ENCODE measurements at places on chromosomes 3 and 15.

- DNase-seq = no peak
Observed at GRCh38 chr3:159473206-159473605, 515.4 kb upstream of the IL12A start.

DNA sequence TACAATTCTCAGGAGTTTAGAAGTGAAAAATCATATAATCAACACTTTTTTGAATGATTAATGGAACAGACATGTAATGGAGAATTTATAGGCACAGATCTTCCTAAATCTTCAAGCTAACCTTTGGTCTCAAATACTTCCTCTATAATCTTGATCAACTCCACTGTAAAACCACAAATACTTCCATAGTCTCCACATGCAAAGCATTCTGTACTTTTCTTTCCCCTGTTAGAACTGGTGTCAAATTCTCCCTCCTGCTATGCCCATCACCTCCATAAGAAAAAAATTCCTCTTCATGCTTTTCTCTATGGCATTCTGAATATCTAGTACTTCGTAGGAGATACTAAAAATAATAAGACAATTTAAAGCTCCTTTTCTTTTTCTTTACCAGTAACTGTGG is 214.3 kb downstream of the ADAMTS9 start:
- no peak for DNase-seq

DNA sequence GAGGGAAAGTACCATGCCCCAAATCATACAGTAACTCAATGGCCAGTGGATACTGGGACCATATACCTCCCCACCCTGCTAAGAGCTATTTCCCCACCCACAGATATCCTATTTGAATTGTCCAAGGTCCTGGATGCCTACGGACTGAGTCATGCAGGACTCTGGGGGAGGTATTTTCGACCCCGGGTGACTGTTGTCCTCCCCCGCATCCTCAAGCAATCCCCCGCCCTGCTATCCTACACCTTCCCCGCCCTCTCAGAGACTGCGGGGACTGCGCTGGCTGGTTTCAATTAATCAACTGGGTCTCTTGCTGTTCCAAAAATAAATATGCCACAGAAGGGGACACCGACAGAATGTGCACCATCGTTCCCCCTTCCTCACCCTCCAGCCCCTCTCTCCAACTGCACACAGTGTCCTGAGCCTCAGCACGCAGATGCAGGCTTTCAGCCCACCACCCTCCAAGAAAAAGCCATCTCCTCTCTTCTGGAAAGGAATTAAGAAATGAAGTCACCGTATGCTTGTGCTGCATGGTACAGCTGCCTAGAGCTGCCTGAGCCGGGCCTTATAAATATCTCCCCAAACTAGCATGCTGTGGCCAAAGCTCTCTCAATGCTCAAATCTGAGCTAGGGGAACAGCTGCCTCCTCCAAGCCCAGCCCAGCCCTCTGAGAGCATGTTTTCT is 8.1 kb downstream of the CAV3 start:
- DNase-seq = no peak

- DNase-seq = no peak
Observed at GRCh38 chr3:193850084-193850619, 257.1 kb downstream of the OPA1 start.

GRCh38 chr3:98726084-98726483 is 37.1 kb upstream of the ST3GAL6 start:
- DNase-seq = no peak

DNA sequence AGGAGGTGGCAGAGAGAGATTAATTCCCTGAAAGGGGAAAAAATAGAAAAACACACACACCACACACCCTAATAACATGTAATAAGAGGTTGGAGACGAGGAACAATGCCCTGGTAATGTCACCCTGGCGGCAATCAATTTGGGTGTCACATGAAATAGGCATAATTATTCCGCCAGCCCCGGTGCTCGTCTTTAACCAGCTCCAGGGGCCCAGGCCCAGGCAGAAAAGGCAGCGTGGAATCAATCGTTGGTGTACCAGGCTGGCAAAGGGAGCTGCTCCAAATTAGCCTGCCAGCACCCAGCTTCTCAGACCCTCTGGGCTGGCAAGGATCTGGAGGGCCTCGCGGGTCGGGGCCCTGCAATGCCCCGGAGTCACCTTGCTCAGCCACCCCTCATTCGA is 5.6 kb downstream of the LINGO1 start:
- no peak for DNase-seq

DNA sequence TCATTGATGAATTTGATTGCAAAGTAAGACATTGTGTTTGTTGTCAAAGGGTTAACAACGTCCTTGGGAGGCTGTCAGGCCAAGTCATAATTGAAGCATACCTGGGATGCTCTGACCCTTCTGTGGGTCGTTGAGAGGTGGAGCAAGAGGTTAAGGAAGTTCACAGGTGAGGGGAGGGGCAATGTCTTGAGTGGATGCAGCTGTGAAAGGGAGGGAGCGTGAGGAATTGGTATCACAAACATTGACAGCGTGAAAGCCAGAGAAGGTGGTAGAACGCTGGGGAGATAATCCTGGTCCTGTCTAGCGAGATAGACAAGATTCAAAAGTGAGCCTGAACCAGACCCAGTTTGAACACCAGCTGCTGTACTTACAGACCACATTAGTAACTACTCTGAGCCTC is 79.4 kb downstream of the HES1 start:
- DNase-seq = no peak

GRCh38 chr3:32991781-32992180 is 40.3 kb downstream of the CCR4 start:
- DNase-seq = no peak

DNA sequence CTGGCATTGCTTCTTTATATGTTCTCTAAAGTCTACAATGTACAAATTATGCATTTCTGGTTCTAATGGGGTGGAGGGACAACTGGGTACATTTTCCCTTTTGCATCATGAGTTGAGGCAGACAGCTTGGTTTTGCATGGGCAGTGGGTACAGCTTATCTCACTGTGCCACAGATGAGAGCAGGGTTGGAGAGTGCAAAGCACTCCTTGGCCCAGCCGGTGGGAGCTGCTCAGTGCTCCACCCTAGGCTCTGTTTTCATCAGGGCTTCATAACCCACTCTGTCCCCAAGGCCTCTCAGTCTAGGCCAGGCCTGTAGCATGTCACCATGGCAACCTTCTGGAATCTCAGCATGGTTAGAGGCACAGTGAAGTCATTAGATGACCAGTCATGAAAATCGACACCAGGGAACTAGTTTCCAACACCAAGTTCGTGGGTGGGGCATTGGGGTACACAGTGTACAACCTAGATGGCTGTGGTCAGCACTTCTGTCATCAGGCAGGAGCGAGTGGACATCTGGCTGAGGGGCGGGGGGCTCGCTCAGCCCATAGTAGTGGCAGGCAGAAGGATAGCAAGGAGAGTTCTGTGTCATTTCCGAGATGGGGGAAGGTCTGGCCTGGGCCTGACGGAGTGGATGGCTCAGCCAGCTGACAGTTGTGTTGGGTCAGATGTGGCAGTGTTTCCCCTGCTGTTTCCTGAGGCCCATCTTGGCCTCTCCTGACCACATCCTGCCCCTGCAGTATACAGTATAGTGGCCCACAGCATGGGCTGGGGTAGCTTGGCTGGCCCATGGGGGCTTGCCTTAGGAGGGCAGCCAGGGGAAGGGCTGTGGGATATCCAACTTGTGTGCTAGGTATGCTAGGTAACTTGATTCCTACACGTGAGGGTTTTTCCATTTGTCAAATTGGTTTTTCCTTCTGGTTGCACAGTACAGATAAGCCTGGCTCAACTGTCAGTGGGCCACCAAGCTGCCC is 75.7 kb upstream of the PRR23C start:
- no peak for DNase-seq

DNA sequence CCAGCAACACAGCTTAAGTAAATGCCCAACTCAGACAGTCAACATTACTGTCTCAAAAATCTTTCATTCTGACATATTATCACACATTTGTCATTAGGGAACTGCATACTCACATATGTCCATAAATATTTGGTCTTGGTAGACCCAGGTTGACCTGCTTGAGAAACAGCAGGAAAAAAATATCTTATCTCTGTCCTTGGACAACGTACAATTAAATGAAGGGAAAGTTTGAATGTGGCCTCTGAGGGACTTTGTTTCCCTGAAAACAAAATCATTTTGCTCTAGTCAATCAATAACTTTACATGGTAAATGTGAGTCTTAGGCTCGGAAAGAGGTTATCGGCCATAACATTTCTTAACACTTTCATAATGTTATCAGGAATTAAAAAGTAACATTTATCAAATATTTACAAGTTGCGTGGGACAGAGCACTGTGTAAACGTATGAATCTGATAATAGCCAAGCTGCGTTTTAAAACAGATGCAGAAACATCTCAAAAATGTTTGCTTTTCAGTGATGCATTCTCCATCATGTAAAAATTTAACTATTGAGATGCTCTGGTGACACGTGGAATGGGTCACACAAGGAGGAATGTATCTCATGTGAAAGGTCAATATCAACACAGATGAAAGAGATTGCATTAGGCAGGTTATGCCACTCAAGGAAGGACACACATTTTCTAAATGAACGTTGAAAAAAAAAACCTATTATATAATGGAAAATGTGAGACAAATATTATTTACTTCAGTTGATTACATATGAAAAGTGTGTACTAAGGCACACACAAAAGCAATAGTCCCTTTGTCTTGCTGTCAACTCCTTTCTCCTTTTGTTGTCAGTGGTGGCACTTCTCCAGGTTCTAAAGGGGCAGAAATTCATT is 304.4 kb downstream of the WDR72 start:
- no peak for DNase-seq

- DNase-seq = no peak
Observed at GRCh38 chr3:29317659-29318173, 36.8 kb downstream of the RBMS3 start.

GRCh38 chr3:176431038-176431418 is 766.3 kb downstream of the TBL1XR1 start:
- no peak for DNase-seq

DNA sequence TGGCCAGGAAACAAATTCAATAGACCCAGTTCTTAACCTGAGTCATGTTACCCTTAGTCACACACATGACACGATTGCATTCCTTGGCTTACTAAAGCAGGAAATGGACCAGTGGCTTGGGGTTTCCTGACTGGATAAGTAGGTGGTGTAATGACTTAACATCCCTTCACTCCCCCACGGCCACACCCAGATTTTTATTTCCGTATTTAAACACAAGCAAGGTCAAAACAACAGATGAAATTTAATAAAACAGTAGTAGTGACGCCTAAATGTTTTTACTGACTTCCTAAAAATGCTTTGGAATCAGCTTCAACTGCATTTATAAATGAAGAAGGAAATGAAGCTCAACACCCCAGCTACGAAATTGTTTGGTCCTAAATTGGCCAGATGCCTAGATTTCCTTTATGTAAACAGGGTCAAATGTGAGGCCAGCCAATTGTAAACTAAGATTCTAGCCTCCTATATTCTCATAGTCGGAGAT is 324.3 kb downstream of the CHST2 start:
- no peak for DNase-seq

GRCh38 chr3:194315965-194316361 is 35.2 kb downstream of the CPN2 start:
- DNase-seq = no peak

DNA sequence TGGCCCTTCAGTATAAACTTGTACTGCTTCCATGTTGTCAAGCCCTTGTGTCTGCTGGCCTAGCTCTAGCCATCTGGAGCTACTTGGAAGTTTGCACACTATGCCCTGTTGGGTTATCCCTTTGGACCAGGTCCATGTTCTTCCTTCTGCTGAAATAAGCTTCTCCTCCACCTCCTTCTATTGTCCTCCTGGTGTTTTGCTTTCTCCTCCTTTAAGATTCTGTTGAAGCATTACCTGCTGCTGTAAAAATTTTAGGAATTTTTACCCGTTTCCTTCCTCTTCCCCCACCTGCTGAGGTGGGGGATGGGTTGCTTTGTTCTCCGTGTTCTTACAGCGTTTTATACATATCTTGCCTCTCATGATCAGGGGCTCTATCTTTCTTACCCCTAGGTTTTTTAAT is 51.7 kb downstream of the SH3GL3 start:
- DNase-seq = no peak

DNA sequence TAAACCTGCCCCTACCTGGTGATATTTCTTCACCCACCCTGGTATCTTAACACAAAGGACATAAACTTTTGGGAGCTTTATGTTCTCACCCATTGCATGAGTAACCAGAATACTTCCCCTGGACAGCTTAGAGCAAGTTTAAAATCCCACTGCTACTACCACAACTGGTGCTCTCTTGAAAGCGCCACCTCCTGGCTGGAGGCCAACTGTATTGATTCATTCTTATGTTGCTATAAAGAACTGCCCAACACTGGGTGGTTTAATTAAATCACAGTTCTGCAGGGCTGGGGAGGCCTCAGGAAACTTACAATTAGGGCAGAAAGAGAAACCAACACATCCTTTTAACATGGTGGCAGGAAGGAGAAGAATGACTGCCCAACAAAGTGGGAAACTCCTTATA is 592.4 kb downstream of the EPHA3 start:
- no peak for DNase-seq

GRCh38 chr15:99895189-99895955 is 162.1 kb upstream of the LYSMD4 start:
- no peak for DNase-seq

DNA sequence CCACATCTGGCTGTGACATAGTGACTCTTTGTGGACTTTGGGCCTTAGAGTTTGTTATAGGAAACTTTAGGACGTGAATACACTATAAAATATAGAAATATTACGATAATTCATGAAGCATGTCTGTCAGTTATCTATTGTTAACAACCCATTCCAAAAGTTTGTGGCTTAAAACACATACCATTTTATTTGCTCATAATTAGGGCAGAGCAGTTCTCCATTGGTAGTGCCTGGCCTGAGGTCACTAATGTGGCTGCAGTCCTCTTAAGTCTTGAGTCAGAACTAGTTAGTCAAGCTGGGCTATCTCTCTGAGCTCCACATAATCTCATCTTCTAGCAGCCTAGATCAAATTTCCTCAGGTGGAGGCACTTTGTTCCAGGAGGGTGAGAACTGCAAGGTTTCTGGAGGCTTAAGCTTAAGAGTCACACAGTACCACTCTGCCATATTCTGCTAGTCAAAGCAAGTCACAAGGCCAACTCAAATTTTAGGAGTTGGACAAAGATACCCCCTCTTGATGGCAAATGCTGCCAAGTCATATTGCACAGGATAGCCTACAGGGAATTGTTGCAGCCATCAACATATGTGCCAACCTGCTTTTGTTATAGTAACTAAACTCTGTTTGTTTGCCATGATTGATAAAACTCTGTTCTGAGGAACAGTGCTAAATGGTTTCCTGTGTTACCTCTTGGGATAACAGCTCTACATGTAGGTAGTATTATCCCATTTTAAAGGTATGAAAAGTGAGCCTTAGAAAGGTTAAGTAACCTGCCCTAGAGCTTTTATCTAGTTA is 8.7 kb downstream of the ATXN7 start:
- DNase-seq = no peak

DNA sequence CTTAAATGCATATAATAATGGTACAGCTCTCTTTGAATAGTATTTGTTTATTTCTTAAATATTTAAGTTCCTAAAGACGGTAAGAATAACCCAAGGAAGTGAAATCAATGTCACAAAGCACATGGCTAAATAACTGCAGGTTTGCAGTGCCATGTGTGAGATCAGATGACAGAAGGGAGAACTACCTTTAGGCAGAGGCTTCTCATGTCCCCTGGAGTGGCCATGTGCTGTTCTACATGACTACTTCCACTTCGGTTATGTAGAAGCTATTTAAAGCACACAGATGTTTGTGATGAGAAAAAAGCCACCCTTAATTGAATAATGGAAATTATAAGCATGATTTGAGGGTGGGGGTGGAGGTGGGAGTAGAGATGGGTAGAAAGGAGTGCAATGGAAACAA is 109.1 kb downstream of the UBE3A start:
- DNase-seq = no peak

All from NCI-H2171 (cell line).